Right forelimb (tissue), 1 donor: ENCODE measurements at places on chromosomes 13 and 19.

DNA sequence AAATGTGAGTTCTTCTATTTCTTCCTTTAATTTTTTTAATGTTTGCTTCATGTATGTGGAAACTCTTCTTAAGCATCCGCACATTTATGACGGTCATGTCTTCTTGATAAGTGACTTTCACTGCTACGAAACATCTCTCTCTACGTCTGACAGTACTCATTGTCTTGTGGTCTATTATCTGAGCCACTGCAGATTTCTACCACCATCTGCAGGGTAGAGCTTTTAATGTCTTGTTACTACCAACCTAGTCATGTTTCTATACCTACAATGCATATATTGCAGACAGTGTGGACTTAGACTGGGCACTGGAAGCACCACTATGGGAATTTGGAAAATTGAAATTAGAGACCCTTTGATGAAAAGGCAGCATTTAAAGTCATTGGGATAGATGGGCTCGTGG is 75.4 kb upstream of the ARHGEF7 start:
- no peak for DNase-seq

DNA sequence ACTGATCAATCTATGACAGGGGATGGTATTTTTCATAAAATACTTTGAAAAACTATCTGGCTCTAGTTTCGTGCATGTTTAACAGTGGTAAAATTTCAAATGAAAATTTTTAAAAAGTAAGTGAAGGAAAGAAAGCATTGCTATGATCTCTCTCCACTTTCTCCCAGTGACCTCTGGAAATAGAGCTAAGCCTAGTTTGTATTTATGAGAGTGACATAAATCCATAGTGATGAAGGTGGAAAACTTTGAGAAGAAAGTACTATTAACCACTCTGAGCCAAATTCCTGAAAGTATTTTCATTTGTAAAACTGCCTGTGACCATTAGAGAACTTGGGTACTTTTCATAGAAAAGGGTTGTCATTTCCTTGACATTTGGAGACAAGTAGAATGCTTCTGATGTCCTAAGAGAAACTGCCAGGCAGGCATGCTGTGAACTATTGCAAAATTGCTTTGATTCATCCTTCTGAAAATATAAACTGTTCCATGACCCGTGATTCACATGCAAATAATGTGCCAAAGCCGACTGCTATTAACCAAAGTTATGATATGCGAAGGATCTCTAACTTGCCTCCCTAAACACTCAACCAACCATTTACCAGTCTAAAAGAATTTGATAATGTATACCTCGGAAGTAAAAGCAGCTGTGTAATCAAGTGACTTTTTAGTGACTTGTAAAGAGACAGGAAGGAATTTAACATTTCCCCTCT is 133.2 kb downstream of the VWA8 start:
- DNase-seq: no peak

DNA sequence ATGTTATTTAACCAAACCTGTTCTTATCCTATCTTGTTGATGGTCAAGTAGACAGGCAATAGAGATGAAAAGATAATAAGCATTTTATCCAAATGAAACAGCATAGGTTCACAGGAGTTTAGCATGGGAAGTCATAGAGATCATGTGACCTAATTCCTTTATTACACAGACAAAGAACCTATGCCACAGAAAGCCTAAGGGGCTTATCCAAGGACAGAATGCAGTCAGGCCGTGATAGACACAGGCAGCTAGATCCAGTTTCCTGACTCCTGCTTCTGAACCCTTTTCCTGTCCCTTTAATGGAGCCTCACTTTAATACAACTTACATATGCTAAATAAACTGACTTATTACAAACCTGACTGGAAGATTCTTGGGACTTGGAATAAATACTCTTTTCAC is 532.1 kb downstream of the IRS2 start:
- no peak for DNase-seq

GRCh38 chr13:73090823-73091187 is 32.0 kb downstream of the KLF5 start:
- DNase-seq: no peak
